ENCODE measurements at places on chromosomes 6 and 20. TPM values are rescaled to one million over a fixed set of nuclear protein-coding genes. Genes with fewer than 3 reads are reported as not detected.

CPNE5 gene
- 0.10 TPM for total RNA-seq

CTSA gene
- 87.0 TPM for total RNA-seq

PNLDC1 gene
- 0.05 TPM for total RNA-seq

FOXS1 gene
- total RNA-seq, result 0.25 TPM

LCA5 gene
- total RNA-seq, result 0.39 TPM

CST7 gene
- total RNA-seq, result not detected

KIF25 gene
- 0.23 TPM for total RNA-seq

UNC5CL gene
- 0.46 TPM for total RNA-seq

PXDC1 gene
- 21.1 TPM for total RNA-seq

MCCD1 gene
- not detected for total RNA-seq

RAD21L1 gene
- not detected for total RNA-seq

RSPO3 gene
- total RNA-seq, result 81.4 TPM

HRH3 gene
- total RNA-seq, result not detected

BNIP5 gene
- 0.04 TPM for total RNA-seq

ADIG gene
- total RNA-seq, result not detected

ATF6B gene
- total RNA-seq, result 36.4 TPM

CNBD2 gene
- 5.3 TPM for total RNA-seq

UBE2C gene
- total RNA-seq, result 230 TPM

TMEM170B gene
- 0.72 TPM for total RNA-seq

Measured in A549 treated with dexamethasone at 1 μM for 4 hours (cell line).